ENCODE measurements at places on chromosomes 3 and 15.

GRCh38 chr15:66912001-66912400 is 153.4 kb upstream of the SMAD3 start:
- DNase-seq: no peak

DNA sequence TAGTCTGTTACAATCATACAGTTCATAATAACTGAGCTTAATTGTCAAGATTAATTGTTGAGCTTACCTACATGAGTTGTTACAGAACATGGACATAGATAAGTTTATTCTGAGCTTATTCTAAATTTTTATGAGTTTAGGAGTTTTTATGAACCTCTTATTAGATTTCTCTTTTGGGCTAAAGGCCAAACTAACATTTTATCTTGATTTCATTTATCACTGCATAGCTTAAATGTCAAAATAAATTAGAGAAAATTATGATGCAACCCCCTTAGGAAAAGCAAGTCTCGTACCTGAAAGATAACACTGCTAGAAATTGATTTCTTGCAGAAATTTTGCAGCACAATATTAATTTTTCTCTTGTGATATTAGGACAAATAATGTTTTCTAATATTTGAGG is 54.5 kb downstream of the CNTN6 start:
- DNase-seq: no peak

DNA sequence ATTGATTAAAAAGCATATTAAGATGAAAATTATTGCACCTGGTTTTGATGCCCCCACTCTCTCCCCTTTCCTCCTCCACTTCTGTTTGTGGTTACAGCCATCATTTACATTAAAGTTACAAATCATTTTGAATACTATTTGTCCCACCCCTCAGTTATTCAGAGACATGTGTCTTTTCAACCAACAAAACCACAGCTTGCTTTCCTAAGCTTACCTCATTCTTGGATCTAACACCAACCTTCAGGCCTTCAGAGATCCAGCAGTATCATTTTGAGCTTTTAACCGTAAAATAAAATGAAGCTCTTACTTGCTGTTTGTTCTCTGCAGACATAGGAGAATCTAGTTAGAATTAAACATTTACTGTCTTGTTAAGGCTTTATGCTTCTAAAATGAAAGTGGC is 4.7 kb downstream of the PXYLP1 start:
- DNase-seq: no peak

- no peak for DNase-seq
Measured at GRCh38 chr3:27089068-27089467, 280.1 kb downstream of the NEK10 start.

GRCh38 chr15:87345961-87346360 is 910.6 kb downstream of the NTRK3 start:
- DNase-seq: no peak

GRCh38 chr3:29759411-29760225 is 478.7 kb downstream of the RBMS3 start:
- no peak for DNase-seq

- DNase-seq: no peak
Measured at GRCh38 chr3:2094941-2095340, 3.7 kb upstream of the CNTN4 start.

DNA sequence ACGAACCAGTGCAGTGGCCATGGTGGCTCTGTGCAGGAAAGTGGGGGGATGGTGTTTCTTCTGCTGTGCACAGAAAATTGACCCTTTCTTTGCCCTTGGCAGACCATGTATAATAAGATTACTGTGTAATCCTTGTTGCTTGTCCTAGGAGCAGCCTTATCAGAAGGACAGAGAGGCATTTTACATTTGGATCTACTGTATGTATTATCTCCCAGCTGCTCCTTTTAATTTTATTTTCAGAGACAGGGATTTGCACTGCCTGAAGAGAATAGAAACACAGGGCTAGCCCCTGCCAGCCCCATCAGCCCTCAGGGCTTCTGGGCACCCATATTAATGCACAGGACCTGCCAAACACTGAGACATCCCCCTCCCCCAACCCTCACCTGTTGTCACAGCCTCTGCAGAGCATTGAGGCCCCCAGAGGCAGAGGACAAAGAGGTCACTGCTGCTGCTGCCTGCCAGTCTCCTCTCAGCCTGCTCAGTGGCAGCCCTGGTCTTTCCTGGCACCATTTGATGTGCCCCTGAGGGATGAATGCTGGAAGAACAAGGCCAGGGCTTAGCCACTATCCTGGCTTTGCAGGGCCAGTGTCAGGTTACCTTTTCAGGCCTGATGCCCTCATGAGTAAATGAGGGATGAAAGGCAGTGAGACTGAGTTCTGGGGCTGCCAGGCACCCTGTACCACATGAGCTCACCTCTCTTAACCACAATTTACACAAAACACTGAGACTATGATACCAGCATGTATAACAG is 533.4 kb downstream of the NTRK3 start:
- no peak for DNase-seq

GRCh38 chr15:93270937-93271467 is 182.0 kb upstream of the RGMA start:
- no peak for DNase-seq

- DNase-seq: no peak
Measured at GRCh38 chr3:48399387-48400172, 27.6 kb downstream of the FBXW12 start.

- peak; percentile 85 for DNase-seq
Measured at GRCh38 chr3:8851703-8852102, 82.3 kb upstream of the OXTR start.

GRCh38 chr15:41560572-41560874 is 1.5 kb downstream of the TYRO3 start:
- DNase-seq: no peak

DNA sequence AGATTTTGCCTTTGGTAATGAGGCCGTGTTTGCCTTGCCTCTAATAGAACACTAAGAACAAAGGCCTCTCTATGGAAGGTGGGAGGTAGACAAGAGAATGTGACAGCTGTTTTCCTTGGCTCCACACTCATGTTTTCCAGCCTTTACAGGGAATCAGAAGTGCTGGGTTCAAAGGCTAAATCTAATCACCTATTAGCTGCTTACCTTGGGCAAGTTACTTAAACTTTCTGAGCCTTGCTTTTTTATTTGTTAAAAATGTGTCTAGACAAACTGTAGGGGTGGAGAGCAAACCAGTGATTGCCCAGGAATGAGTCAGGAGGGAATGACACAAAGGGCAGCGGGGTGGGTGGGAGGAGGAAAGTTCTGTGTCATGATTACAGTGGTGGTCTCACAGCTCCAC is 179.0 kb downstream of the P3H2 start:
- peak; percentile 32 for DNase-seq

- DNase-seq: no peak
Measured at GRCh38 chr3:118966700-118967099, 67.9 kb downstream of the IGSF11 start.

- no peak for DNase-seq
Measured at GRCh38 chr3:101758224-101758623, 20.8 kb upstream of the NXPE3 start.

DNA sequence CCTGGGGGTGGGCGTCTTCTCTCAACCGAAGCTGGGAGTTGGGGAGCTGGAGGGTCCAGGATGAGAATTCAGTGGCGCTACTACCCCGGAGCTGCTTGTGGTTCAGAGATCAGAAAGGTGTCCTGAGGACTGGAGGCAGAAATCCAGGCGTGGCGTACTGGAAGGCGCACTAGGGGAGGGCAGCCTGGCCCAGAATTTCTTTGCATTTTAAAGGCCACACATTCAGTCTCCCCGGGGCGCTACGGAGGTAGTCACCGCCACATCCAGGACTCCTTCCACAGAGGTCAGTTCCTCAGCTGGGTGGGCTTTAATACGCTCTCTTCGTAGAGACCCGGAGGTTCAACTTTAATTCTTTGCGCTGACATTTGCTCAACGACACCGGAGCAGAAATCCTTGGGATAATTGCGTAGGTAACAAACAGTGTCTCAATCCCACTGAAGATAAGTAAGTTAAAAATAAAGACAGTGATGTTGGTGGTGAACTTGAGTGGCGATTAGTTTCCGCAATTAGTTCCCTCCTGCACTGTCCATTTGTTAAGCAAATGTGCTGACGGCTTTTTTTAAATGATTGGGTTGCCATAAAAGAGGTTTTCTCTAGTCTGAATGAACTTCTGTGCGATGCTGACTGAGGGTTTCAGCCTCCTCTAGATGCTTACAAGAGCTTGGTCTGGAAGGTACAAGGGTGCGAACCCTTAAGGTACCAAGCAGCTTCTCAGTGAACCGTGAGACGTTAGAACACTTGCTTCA is 535 bp downstream of the MCTP2 start:
- no peak for DNase-seq

DNA sequence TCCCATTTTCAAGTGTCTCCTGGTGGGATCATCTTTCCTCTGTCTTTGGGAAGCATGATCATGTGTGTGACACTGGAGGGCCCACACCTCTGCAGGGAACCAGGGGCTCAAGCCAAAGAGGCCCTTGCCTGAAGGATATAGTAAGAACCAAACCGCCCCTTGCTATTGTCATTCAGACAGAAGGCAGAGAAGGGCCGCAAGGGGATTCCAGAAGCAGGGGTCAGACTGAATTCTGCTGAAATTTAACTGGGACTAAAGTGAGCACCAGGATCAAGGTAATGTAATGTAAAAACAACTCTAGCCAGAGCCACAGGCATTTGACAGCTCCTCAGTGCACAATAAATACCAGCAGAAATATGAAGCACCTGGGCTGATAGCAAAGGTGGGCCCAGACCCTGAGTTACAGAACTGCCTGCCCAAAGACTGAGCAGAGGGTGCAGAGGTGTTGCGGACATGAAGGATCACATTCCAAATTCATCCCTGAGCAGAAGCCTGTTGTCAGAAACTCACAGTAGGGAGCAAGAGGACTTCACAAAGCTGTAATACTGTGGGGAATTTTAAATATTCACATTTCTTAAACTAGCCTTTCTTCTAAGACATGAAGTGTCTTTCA is 46.0 kb upstream of the RASGRF1 start:
- DNase-seq: no peak

GRCh38 chr3:11699083-11699427 is 55.3 kb upstream of the VGLL4 start:
- no peak for DNase-seq

- no peak for DNase-seq
Measured at GRCh38 chr15:38378161-38378560, 75.8 kb upstream of the FAM98B start.

GRCh38 chr3:100260081-100260684 is 609 bp upstream of the TBC1D23 start:
- no peak for DNase-seq

- no peak for DNase-seq
Measured at GRCh38 chr3:164658125-164658524, 420.2 kb downstream of the SI start.

All from non-pigmented ciliary epithelial cell (primary cell).